ENCODE measurements at places on chromosomes 3 and 15.

DNA sequence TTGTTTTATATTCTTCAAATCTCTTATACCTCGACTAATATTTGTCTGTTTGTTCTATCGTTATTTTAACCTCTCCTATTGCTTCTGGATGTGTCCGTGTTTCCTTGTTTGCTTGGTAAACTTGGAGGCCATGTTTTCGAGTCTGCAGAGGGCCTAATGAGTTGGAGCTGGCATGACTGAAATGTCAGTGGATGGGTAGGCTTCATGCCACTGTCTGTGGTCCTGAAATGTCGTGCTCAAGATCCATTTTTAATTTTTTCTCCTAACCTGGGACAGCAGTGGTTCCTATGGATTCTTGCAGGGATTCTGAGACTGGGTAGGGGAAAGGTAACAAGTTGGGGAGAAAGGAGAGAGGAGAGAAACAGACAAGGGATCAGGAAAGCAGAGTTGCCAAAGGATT, 18.8 kb upstream of the GASK1A start:
- DNase-seq = no peak

GRCh38 chr3:24520976-24521419, 26.3 kb upstream of the THRB start:
- no peak for DNase-seq

DNA sequence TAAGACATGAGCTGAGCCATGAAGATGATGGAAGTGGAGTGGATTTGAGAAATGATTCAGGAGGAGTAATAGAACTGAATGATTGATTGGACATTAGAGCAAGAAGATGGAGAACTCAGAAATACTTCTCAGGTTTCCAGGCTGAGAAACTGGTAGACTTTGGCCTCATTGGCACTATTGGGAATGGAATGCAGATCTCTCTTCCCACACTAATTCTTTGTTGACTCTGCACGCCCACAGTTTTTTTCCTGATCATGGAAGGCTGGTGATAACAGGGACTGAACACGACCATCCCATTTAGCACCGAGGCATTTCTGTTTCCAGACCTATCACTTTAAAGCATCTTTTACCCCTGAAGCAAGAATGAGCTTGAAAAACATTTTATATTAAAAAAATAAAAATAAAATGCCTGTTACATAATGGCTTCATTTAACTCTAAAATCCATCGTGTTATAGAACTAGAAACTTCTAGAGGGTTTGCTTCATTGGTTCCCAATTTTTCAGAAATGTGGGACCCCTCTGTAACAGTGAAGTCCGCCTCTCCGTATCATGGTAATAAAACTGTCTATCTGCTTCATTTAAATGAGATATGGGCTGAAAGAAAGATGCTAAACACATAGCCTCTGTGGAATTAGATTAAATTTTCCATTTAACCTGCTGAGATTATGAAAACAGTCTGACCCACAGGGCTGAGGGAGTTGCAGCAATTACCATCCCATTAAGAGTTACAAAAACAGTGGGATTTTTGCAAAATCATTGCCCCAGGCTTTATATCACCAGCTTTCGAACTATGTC, 562.0 kb upstream of the CFAP20DC start:
- DNase-seq = no peak

DNA sequence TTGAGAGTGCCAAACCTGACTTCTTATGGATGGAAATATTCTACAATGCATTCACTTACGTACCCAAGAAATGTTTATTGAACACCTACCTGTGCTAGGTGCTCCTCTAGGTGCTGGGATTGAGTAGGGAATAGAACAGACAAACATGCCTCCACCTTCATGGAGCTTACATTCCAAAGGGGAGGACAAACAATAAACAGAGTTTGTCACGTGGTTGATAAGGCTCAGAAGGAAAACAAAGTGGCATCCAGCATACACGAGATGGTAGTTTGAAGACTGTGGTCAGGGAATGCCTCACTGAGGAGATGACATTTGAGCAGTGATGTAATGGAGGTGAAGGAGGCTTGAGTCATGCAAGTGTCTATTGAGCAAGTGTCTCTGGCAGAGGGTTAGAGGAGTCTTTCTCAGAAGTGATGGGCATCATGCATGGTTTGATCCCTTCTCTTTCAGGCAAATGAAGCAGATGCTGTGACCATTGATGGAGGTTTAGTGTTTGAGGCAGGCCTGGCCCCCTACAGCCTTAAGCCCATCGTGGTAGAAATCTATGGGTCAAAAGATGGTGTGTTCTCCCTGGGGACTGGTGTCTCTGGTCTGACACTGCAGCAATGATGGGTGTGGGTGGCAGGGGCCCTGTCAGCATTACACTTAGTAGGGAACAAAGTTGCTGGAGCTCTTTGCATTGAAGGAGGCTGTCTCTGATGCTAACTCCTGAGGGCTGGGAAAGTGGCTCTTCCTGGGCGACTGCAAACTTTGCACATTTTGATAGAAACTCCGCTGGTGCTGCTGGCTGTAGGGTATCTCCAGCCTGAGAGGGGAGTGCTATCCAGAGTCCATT, 29.7 kb upstream of the TOPBP1 start:
- DNase-seq = no peak

DNA sequence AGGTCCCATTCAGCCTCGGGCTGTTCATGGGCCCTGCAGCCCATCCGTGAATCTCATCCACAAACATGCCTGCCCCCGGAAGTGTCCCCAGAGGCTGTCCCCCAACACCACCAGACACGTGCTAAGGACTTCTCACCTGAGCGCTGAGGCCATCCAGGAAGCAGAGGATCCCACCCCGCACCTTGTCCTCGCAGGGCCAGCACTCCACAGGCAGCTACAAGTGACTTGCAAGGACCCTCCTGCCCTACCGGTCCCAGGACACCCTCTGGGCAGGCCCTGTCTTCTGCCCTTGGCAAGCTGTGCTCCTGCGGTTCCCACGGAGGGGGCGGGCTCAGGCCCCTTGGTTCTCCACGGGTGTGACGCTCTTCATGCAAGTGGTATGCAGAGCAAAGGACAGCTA, 146.0 kb downstream of the NUP210 start:
- DNase-seq = no peak

DNA sequence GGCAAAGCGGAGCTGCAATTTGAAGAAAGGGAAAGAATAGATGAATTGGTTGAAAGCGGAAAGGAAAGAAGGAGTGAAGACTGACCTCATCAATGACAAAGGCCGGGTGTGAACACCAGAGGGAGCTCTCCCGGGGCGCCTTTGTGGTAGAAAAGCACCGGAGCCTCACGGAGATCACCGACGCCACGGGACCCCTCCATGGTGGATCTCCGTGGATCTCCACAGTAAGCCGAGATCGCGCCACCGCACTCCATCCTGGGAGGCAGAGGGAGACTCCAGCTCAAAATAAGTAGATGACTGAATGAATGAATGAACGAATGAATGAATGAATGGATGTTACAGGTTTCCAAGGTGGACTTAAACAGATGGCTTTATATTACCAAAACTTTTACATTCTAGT, 25.0 kb downstream of the GPR160 start:
- no peak for DNase-seq

GRCh38 chr15:46344115-46344724, 709.4 kb downstream of the SQOR start:
- no peak for DNase-seq

DNA sequence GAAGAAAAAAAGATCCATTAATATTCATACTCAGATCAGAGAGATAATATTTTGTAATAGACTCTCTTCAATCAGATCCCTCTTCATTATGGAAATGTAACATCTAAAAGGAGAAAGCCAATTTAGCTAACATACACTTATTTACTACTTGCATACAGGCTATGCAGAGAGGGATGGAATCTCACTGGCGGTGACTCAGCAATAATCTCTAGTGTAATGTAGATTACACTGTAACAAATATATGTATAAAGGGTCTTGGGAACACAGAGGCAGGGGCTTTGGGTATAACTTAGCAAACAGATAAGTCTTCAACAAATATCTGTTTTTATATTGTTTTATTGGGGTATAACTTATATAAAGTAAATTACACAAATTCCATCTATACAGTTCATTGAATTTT, 69.6 kb downstream of the CGNL1 start:
- DNase-seq = no peak

- no peak for DNase-seq
Measured at GRCh38 chr15:98684995-98685525, 36.7 kb downstream of the IGF1R start.

DNA sequence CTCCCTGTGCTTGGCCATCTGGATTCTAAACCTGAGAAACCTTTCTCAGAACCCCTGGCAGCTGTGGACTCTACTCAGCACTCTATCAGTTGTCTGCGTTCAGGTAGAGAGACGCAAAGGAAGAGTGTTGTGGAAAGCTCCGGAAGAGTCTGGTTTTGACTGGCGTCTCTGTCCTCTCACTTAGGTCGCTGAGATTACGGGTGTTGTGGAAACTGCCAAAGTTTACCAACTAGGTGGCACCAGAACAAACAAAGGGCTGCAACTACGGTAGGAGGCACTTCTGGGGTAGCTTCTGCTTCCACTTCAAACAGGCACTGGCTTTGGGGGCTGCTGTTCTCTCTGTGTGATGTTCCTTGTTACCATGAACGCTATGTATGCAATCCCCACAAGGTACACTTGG, 19.2 kb upstream of the ITPKA start:
- DNase-seq = no peak

GRCh38 chr15:74291101-74292071, 55.3 kb downstream of the CCDC33 start:
- peak; percentile 45 for DNase-seq

GRCh38 chr3:155065537-155065936, 14.6 kb upstream of the MME start:
- no peak for DNase-seq

DNA sequence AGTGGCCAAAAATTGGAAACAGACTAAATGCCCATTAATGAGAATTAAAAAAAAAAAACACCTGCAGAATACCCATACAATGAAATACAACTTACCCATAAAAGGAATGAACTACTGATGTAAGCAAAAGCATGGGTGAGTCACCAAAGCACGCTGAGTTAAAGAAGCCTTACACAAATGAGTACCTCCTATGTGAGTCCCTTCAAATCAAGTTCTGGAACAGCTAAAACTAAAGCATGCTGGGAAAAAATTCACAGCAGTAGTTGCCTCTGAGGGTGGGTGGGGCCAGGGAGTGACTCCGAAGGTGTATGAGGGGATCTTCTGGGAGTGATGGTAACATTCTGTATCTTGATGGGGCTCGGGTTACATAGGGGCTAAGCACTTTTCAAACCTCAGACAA, 11.4 kb downstream of the MYO5C start:
- no peak for DNase-seq

GRCh38 chr3:116179091-116179490, 266.2 kb downstream of the LSAMP start:
- no peak for DNase-seq

- DNase-seq = no peak
Measured at GRCh38 chr3:196365736-196366135, 27.5 kb upstream of the TM4SF19 start.

DNA sequence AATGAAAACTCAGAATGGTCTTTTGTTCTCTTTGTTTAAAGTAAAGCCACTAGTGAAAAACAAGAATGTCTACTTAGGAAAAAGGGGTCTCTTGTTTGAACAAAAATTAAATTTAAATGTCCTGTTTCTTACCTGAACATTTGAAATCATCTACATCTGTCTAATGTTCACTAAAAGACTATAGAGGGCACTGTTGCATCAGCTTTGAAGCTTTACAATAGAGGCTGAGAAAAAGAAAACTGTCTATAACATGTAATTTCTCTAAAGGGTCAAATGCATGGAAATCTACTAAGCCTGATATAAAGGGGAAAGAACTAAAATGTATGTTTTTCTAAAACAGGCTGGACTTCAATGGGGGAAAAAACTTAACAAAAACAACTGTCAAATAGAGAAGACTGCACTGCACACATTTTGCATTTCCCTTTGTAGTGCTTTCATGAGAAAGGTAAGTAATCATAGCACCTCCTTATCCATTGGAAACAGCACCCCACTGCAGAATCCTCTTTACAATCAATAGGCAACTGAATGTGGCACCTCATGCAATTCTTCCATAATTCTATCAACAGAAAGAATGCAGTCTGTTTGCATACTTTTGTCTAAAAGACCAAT, 26.3 kb downstream of the DPH6 start:
- DNase-seq = no peak

- DNase-seq = no peak
Measured at GRCh38 chr3:48112813-48113212, 75.4 kb downstream of the CDC25A start.

DNA sequence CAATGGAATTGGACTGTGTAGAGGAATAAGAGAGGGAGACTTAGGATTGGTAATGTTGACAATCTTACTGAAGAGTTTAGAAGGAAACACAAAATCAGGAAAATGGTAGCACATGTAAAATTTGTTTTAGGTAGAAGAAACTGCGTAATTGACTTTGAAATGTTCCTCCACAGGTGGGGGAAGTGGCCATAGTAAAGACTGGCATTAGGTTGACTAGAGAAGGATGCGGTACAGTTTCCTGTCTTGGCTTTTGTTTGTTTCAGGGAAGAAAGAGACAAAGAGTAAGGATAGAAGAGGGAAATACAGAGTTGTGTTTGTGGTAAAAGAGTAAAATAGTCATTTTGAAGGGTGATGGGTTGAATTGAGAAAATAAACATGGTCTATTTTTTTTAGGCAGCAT, 253.6 kb upstream of the ZNF717 start:
- no peak for DNase-seq

GRCh38 chr3:155919728-155920127, 49.3 kb downstream of the GMPS start:
- DNase-seq = no peak

DNA sequence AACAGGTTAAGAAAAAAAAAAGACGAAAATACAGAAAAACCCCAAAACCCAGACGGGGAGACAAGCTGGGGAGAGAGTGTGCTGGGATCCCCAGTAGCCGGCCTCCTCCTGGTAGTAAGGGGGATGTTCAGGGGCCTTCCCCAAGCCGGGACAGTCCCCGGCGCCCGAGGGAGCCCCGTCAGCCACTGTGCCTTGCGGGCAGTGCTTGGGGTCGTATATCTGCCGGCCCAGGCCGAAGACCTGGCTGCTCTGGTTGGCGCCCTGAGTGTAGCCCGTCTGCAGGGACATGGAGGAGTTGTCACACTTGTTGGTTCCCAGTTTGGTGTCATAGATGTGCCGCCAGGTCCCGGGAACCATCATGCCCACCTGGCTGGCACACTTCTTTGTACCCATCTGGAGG, 287.2 kb upstream of the GADL1 start:
- DNase-seq = no peak

DNA sequence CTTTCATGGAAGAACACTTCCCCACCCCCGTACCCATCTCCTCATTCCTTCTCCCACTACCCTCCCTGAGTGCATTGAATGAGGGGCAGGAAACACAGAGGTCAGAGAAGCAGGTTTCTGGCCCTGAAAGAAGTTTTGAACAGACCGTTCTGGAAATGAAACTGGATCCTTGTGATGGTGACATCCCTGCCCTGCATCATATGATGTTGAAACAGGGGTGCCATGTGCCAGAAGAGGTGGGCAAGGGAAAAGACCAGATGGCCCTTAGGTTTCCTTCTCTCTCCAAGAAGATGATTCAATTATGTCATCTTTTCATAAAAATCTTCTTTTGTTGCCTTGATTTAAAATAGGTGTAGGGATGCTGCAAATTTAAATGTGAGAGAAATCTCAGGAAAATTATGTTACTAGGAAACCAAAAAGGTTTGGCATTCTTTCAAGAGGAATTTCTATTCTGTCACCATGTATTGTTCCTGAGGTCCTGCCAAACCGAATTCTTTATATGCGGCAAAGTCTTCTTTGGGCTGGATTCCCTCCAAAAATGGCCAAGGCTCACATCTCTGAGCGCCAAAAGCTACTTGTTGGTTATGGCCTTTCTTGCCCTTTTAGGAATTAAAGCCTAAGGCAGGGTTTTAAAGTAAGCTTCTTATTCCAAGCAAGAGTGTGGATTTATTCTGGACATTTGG, 19.9 kb upstream of the TNFAIP8L3 start:
- no peak for DNase-seq
